SW 1271 (cell line): ENCODE measurements at places on chromosomes 1 and 21.

DNA sequence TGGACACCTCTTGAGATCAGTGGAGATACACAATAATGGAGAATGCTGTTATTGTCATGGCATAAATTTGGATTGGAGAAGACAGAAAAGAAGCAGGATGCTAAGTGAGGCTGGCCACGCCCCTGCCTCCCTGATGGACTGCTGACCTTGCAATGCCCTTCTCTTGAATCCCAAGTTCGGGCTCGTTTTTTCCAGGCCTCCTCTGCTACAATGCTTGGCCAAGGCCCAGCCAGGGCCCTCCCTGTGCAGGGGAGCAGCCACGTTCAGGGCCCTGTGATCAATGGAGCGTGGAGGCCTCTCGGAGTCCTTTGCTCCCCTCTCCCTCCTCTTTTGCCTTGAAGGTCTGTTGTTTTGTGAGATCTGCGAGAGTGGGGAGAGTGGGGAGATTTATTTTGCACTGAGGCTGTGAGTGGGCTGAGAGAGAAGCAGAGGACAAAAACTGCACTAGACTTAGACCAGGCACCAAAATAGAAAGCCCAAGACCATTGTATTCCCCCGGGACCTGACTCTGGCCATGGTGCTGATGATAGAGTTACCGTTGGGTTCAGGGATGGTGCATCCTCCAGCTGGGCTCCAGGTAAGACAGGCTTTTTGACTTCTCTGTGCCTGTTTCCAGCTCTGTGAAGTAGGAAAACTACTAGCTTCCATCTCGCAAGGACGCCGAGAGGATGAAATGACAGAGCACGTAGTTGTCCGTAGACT, 268.6 kb downstream of the KAZN start:
- DNase-seq: no peak

GRCh38 chr1:952201-952600, 6.9 kb downstream of the NOC2L start:
- DNase-seq: no peak

- DNase-seq: peak; percentile 32
Measured at GRCh38 chr1:41492341-41492848, 7.9 kb upstream of the EDN2 start.

DNA sequence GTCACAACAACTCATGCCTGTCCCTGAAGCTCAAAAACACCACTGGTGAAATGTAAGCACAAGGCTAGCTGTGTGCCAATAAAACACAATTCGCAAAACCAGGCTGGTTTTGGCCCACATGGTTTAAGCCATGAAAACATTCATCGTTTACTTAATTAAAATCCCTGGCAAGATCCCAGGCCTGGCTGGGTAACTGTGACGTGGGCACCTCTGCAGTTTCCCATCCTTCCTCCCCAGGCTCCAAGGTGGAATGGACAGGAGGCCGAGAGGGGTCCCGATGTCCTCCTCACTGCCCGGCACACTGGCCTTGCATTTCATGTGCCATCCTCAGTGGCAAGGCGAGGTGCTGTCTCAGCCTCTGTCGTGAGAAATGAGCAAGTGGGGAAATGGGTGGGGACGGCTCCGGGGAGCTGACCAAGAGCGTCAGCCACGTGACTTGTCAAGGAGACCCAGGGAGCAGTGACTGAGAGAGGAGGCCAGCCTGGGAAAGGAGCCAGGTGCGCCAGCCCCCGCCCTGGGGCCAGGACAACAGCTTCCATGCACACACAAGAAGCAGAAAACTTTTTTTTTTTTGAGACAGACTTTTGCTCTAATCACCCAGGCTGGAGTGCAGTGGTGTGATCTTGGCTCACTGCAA, 153.1 kb upstream of the RAB4A start:
- DNase-seq: no peak

DNA sequence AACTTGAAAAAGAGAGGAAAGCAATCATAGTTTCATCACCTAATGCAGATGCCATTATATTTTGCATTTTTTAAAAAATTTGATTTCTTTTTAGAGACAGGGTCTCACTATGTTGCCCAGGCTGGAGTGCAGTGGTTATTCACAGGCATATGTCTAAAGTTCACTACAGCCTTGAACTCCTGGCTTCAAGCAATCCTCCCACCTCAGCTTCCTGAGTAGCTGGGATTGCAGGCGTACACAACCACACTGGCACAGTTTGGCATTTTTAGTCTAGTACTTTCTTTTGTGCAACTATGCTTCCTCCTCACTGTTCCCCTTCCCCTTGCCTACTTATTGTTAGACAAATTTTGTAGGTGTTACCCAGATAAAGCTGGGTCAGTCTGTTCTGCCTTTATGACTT, 18.0 kb downstream of the RHOU start:
- DNase-seq: no peak

DNA sequence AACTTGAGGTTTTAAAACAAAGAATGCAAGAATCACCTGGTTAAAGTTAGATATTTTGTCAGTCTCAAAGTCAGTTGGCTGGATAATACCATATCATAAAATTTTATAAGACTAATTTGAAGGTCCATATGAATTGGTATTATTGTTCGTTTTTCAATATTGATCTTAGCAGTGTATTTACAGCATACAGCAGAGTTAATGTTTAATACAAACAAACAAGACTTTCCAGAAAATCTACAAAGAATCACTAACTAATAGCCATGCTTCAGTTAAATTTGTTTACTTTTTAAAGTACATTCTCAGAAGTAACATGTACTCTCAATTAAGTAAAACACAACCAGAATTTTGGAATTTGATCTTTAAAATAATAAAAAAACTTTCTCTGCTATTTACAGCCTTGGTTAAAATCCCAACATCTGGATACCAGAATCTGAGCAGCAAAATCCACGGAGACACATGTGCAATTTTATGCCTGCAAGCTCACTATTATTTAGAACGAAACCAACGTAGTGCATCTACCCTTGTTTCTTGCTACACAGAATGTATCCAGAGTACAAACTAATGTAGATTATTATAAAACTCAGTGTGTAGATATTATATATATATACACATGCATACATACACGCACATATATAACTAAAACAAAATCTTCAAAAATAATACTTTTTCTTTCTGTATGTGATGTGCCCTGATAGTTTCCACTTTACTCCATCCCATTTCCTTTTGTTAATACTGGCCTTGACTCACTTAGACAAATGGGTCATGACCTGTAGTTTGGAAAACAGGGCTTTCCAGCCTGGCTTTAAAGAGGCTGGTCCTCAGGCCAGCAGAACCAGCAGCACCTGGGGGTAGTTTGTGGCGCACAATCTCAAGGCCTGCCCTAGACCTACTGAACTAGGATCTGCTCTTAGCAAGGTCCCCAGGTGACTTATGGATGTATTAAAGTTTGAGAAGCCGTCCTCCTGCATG, 63.6 kb upstream of the ERG start:
- no peak for DNase-seq

GRCh38 chr1:211715971-211716370, 40.5 kb upstream of the NEK2 start:
- DNase-seq: no peak

DNA sequence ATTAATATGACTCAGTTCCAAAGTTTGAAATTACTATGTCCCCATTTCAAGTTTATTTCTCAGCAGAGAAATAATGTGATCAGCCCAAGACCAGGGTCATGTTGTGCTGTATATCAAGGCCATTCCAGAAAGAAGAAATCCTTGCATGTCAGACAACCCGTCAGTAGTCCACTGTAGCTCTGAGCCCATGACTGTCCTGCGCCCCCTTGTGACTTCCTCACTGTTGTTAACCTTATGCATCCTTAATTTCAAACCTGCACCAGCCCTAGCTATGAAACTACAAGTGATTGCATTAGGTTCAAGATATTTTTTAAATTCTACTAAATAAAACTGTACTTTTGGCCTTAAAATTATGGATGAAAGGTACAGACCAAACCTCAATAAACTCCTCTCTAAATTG, 133.0 kb downstream of the LRRC7 start:
- DNase-seq: no peak

DNA sequence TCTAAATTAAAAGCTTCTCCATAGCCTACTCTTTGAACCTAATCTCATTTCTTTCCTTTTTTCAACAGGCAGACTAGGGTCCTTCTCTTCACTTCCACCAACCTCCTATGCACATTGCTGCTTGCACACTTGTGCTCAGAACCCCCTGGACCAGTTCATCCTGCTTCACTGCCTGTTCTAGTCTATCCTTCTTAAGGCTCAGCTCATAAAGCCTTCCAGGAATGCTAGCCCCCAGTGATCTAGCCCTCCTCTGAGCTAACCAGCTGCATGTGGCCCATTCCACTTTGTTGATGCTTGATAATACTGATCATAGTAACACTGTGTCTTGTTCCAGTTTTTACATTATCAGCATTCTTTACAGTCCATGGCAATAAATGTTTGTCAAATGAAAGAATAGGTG, 22.9 kb upstream of the PHGDH start:
- no peak for DNase-seq

DNA sequence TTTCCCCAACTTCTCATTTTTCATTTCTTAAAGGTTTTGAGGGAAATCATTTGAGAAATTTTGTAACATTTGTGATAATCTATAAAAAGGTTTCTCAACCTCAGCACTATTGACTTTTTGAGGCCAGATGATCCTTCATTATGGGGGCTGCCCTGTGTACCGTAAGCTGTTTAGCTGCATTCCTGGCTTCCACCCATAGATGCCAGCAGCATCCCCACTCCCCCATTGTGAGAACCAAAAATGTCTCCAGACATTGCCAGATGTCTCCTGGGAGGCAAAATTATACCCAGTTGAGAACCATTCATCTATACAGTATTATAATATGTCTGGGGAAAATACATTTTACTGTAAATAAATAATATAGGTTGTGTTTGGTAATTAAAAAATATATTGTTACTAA, 146.0 kb downstream of the PBX1 start:
- no peak for DNase-seq

DNA sequence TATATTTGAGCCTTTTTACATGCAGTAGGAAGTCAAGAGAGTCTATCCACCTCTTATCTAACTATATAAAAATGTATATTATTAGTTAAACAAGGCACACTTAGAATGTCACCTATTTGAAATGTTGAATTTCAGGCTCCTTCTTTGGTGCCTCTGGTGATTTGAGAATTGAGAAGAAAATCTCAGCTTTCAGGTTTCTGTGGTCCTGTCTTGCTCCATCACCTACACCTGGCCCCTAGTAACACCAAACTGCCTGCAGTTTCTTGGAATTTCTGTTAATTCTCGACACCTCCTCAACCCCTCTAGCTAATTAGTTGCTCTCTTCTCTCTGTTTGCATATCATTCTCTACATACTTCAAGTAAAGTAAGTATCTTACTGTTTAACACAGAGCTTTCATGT, 54.9 kb upstream of the WNT2B start:
- DNase-seq: no peak

GRCh38 chr1:23400324-23401114, 24.0 kb downstream of the TCEA3 start:
- DNase-seq: no peak

DNA sequence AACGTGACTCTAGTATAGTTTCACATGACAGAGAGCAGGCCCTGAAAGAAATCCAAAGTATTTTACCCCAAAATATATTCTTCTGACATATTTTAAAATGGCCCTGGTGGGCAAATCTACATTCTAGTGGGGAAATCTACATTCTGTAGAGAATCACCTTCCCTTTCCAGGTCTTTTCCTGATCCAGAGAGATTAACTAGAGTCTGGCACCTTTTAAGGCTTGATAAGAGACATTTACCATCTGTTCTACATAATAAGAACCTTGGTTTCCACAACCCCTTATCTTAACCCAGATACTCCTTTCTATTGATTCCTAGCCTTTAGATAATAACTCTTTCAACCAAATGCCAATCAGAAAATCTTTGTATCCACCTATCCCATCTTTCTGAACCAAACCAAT, 17.0 kb upstream of the L1TD1 start:
- DNase-seq: no peak

GRCh38 chr1:156703741-156704140, 1.6 kb downstream of the CRABP2 start:
- no peak for DNase-seq

DNA sequence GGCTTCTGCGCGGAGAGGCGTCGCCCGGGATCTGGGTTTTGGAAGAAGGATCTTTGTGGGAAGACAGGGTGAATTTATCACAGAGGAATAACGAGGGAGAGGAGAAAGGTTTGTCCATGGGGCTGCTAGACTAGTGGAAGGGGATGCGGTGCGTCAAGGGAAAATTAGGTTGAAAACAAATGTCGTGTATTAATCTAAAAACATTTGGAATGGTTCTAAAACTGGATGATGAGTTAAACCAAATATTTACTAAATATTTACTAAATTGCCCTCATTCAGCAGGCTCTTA, 647 bp downstream of the RO60 start:
- DNase-seq: no peak

- DNase-seq: no peak
Measured at GRCh38 chr1:245411245-245412036, 256.7 kb downstream of the KIF26B start.

- no peak for DNase-seq
Measured at GRCh38 chr1:3369446-3370076, 84.9 kb upstream of the ARHGEF16 start.

GRCh38 chr1:145858238-145858900, 512 bp downstream of the PIAS3 start:
- peak; percentile 19 for DNase-seq

GRCh38 chr1:211630236-211631081, 45.0 kb downstream of the NEK2 start:
- no peak for DNase-seq

DNA sequence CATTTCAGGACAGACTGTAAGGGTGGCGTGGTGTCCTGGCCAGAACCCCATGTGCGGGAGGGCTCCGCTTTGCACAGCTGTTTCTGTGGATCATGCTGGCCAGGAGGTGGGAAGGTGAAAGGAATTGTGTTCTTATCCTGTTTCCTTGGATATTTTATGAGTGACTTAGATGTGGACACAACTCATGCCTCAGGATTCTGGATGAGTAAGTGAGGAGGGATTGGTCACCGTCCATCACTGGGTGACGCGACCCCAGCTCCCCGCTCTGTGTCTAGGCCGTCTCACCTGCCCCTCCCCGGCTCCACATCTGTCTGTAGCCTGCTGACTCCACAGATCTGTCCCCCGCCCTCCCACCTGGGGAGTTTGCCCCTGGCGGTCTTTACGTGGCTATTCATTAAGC, 48.8 kb downstream of the PIK3CD start:
- DNase-seq: peak; percentile 39

DNA sequence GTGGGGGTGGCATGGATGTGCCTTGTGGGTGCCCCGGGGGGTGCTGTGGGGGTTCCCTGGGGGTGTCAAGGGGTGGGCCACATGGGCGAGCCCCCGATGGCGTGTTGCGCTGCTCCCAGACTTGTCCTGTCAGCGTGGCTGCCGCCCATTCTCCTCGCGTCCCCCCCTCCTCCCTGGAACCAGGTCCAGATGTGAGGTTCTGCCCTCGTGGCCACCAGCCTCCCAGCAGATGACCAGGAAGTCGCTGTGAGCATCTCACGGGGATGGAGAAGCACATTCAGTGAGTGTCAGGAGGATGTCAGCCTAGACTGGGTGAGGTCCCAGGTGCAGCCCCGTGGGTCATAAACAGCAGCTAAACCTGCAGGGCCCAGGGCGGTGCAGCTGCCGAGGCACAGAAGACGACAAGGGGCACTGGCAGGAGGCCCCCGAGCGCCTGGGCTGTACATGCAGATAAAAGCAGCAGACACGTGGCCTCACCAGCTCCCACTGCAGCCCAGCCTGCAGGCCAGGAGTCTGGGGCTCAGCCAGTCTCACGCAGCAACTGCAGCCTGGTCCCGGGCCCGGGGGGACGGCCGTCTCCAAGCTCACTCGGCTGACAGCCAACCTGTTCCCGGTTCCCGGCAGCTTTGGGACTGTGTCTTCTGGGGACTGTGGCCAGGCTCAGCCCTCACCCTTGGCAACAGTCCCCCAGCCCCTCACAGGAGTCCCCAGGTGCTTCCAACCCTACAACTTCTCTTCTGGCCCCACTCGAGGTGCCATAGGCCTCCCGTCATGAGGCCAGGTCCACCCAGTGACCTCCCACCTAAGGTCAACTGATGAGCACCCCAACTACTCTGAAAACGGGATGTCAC, 17.5 kb upstream of the COL6A2 start:
- DNase-seq: no peak
